ENCODE measurements at places on chromosomes 7 and 10.

DNA sequence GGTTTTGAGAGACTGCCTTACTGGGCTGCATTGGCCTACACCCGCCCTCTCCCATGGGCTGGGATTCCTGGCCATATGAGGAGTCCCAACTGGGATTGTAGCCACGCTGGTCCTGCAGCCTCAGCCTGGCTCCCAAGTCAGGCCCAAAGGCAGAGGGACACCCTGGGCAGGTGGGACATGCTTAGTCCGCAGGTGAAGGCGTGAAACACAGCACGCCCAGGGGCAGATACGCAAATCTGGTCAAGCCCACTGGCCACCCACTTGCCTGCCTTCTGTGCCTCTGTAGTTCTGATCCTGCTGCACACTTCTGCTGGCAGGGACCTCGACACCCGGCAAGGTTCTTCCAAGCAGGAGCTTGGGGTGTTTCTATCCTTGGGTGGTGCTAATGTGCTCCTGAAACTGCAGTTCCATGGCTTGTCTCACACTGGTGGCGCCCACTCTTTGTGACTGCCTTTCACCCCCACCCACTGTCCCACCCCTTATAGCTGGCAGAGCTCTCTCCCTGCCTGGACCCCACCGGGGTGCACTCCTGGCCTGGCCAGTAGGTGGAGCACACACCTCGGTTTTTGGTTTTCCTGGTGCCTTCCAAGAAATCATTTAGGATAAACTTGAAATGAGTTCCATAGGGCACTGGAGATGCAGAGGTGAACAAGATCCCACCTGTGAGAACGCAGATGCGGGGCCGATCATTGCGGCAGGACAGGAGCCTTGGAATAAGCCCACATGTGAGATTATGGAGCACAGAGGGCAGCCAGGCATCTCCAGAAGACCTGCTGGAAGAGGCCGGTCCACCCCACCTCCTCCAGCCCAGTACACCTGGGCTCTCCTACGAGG lies 47.9 kb downstream of the MKI67 start:
- DNase-seq, result no peak

DNA sequence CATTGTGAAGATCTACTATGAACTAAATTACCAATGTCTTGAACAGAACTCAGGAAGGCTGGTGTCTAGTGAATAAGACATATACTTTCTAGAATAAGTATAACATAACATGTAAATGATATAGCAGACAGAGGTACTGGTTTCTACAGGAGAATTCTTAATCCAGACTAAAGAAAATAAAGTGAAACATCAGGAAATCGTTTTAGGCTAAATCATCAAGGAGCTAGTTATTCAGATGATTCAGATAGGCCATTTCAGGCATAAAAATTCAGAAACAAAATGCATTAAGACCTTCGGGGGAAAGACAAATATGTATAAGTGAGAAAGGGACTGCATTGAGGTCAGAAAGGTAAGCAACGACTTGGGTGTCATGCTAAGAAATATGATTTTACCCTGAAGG lies 170.6 kb downstream of the LRRN3 start:
- DNase-seq, result no peak

DNA sequence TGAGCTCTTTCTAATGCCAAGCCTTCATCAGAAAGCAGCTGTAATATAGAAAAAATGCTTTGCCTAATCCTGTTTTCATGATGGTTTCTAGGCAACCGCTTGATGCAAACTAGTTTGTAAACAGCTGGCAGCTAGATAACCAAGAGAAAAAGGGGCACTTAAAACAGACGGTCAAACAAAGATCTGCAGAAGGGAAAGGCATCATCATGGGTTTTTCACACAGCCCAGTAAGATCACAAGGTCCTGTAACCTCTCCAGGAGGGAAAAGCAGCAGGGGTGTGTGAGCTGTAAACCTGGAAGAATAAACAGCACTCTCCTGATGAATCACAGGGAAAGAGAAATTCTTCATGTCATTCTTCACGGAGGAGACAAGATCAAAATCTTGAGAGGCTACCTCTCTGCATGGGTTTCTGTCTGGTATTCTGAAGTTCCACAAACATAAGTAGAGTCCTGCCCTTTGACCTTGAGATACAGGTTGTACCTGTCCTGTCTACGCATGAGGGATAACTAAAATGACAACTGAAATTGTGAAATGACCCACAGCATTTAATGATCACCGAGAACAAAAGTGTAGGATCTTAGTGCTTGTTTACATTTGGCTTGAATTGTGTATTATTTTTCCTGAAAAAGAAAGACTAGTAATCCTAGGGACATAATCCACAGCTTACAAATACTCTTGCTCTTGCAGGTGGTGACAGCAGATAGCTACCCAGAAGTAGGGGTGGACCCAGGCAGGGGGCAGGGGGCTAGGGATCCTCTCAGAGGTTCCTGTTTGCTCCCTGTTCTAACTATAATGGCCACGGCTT lies 48.0 kb downstream of the CREB3L2 start:
- no peak for DNase-seq

DNA sequence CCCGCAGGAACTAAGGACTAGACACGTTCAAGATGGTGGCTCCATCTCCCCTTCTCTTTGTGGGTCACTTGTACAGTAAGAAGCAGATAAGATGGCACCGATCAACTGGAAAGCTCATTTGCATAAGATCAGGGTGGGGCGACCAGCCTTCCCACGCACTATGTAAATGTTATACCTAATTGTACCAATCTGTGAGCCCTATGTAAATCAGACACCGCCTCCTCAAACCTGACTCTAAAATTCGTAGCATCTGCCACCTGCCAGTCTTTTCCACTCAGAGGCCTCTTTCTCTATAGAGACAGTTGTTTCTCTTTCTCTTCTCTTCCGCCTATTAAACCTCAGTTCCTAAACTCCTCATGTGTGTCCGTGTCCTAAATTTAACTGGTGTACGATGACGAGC lies 324.5 kb downstream of the PHF14 start:
- no peak for DNase-seq

DNA sequence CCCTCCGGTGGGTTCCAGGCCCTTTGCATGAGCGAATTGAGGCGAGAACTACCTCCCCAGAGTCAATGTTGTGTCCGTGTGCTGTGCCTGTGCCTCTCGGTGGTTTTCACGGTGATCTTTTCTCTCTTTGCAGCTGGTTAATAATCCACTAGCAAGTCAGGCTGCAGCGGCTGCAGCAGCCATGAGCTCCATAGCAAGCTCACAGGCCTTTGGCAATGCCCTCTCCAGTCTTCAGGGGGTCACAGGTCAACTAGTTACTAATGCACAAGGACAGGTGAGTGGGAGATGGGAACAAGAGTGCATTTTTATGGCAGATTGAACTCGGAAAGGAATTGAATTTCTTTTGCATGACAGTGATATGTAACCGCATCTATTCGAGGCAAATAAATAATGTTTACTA lies 159.7 kb upstream of the YAE1 start:
- DNase-seq, result no peak

- no peak for DNase-seq
These were observed 21.7 kb downstream of the PLAU start for GRCh38 chr10:73932620-73933112.

- DNase-seq, result no peak
These were observed 19.1 kb upstream of the PRKRIP1 start for GRCh38 chr7:102376964-102377466.

DNA sequence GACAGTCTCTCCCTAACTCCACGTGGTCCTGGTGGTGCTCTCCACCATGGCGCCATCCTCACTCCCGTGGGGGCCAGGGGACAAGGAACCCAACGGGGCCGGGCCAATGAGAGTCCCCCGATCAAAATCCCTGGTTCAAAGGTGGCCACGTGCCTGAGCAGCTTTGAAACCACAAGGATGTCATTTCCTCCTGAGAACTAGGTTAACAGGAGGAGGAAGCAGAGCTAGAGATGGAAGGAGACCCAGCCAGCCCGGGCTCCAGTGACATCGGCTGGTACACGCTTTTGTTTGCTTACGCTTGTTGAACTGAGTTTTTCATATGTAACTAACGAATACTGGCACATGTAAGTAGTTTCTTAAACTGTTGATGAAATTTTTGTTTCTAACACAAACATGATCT lies 61.7 kb downstream of the PRPF18 start:
- no peak for DNase-seq

- no peak for DNase-seq
These were observed 49.1 kb upstream of the MSMB start for GRCh38 chr10:46094931-46095750.

DNA sequence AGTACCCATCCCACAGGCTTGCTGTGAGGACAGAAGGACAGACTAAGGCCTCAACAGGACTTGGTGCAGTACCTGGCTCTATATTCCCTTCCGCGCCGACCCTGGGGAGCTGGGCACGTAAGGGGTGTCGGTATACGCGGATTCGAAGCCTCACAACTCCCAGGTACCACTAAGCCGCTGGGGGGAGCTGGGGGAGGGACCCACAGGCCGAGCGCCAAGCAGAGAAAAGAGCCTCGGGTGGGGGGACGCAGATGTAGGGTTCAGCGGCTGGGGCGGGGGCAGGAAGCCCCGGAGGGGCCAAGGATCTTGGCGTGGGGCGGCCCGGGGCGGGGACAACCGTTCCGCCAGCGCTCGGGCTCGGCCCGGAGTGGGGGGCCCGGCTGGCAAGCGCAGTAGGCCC lies 126.4 kb upstream of the ZNF746 start:
- DNase-seq, result peak; percentile 23
